ENCODE measurements at places on chromosomes 6 and 20.

GRCh38 chr6:38091613-38092012, 272.1 kb downstream of the ZFAND3 start:
- no peak for DNase-seq

DNA sequence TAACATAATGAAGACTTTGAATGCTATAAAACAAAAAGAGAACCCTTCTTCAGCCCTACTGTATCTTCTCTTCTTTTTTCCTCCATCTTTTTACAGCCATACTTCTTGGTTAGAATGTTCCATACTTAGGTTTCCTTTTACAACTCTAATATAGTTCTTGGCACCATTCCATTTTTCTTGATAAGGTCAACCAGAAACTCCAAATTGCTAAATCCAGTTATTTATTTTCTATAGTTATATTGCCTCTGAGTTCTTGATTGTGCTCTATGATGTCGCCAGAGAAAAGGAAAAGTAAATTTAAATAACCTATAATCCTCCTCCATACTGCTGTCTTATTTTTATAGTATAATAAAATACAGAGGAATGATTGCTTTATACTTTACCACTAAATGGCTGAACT, 26.7 kb upstream of the COL10A1 start:
- DNase-seq = no peak

DNA sequence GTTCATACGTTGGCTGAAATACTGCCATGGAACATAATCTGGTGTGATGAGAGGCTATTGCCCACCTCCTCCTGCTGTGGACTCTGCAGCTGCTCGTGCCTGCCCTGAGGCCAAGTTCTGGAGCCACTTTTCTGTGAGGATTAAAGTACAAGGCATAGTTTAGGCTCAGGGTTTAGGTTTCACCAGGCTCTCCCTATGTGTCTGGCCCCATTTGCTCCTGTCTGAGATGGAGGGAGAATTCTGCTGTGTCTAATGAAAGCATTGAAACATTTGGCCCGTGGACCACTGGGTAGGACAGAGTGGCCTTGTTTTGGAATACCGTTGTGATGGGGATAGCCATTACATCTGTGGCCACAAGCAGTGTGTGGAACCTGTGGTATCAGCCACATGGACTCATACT, 5.9 kb downstream of the WRNIP1 start:
- DNase-seq = no peak

- no peak for DNase-seq
These were observed 13.5 kb upstream of the DAAM2 start for GRCh38 chr6:39778581-39779255.

DNA sequence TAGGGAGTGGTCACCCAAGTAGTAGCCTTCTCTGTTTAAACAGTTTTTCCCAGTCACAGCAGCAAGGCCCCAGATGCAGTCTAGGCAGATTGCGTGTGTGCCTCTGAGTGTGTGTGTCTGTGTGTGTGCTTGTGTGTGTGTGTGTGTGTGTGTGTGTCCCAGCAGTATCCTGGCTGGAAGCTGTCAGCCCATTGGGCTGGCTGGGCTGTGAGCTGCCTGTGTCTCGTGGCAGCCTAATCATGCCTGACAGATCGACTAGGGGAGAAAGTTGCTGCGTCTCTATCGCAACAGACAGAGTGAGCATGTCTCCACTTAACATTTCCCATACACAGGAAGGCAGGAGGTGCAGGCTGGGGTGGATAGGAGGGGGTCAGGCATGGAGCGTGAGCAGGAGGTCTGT, 42.9 kb upstream of the LRFN2 start:
- DNase-seq = no peak

DNA sequence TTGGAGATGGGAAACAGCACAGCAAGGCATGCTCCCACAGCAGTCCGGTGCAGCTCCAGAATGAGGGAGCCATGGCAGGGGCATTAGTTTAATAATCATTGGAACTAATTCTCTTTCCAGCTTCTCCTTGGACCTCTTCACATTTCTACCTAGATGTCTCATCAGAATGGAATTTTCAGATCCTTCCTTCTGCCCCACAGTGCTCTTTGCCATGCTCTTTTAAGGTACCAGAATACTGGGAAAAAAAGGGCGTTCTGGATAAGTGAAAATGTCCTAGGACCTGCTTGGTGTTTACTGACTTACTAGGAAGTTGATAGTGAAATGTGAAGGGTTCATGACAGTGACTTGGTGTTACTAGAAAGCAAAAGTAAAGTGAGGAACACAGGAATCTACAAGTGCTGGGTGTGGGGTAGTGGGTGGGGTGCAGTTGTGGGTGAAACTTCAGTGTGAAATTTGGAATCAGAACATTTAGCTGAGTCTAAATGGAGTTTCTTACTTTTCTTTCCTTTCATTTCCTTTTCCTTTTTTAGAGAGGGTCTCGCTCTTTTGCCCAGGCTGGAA, 207.1 kb downstream of the ARID1B start:
- DNase-seq = no peak

DNA sequence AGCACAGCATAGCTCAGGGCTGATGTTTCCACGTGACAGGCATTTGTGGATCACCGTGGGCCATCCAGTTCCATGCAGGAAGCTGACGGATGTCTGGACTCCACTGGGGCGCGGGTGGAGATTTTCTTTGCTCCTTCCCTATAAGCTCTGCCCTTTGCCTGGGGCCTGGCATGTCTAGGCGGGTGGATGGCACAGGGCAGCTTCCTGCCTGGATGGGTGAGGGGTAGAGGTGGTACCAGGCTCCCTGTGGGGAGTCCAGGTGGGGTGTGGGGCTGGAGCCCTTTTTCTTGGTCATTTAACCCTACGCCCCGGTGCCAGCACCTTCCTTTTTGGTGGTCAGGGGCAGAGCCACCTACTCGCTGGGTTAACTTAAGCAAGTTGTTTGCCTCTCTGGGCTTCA, 10.4 kb downstream of the FAM110A start:
- no peak for DNase-seq

GRCh38 chr6:151675746-151676459, 131.6 kb upstream of the ESR1 start:
- no peak for DNase-seq

DNA sequence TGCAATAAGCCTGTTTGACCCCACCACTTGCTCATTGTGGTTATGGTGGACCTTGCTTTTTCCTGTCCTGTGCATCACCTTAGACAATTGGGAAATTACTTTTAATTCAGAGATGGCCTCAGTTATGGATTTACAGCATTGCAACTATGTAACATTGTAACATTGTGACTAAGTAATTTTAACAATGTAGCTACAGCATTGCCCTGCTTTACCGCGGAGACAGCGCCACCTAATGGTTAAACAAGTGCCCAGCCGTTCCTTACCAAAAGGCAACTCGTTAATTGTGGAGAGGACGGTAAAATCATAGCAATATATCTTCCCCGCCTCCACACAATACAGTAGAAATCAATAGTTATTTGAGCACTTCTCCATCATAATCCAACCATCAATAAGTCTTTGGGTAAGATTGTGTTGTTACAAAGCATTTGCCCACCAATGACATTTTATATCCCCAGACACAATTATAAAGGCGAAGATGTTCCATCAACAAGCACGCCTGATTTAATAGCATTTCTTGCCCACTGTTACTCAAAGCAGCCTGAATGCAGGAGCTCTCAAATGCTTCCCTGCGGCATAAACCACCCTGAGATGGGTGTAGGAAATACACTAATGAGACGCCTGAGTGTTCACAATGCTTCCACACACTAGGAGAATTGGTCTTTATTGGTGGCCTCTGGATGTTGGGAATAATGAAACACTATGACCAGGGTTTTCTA, 93.7 kb downstream of the PROKR2 start:
- no peak for DNase-seq

DNA sequence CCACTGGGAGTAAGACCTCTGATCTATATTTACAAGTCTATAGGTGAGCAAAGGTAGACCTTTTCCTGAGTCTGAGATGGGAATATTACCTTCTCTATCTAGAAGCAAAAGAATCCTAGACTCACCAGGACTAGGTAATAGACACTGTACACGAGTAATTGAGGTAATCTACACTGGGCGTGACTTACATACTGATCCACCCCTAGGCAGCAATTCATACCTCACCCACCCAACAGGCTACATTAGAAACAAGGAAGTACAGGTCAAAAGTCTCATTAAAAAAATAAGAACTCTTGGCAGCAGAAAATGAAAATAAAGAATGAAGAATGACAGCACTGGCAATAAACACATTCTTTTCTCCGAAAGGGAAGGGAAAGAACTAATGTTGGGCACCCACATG, 7.6 kb downstream of the CSNK2A1 start:
- no peak for DNase-seq

DNA sequence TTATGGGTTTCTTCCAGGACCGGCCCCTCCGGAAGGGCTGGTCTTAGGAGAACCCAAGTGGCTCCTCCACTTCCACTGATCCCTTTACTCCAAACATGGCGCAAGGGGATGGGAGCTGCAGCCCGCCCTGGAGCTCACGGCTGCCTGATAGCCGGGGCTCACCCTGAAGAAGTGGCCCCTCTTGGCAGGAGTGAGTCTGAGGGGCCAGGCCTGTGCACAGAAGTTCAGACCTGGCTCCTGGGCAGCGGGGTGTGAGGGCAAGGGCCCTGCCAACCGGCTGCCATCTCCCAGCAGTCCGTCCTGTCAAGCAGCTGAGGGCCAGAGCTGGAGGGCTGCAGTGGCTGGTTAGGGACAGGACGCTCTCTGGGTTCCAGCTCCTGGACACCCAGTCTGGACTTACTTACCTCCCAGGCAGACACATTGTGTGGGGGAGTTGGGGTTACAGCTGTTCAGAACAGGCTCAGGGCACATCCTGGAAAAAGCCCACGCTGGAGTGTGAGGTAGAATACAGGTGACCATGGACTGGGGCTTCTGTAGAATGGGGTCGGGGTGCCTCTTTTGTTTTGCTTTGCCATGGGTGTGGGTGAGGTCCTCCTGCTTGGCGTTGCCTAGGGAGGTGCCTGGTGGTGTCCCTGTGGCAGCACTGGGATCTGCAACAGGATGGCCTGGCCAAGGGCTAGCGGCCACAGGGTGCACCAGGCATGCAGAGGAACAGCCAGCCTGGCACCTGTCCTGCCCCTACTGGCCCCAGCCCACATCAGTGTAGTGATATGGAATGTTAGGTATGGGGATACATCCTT, 88.4 kb downstream of the ASXL1 start:
- DNase-seq = no peak

DNA sequence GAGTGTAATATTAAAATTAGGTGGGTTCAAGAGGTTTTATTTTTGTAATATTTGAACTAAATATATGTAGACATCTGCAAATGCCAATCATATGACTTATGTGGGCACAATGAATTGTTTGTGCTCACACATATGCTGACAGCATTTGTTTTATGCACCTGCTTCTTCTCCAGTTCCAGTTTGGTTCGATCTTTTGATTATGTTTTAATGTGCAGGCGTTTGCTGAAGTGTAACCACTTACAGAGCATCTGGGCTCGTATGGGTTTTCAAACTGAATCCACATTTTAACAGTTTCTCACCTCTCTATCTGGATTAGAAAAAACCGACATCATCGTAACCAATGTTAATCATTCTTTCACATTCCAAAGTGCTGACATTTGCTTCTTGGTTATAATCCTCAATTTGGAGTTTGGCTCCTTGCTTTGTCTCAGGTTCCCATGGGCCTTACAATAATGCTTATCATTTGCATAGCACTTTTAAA, 129.1 kb upstream of the SPACA1 start:
- DNase-seq = no peak

GRCh38 chr20:34249291-34249690, 8.1 kb downstream of the ASIP start:
- DNase-seq = no peak

- DNase-seq = no peak
These were observed 332.9 kb downstream of the COL12A1 start for GRCh38 chr6:74872754-74873476.

DNA sequence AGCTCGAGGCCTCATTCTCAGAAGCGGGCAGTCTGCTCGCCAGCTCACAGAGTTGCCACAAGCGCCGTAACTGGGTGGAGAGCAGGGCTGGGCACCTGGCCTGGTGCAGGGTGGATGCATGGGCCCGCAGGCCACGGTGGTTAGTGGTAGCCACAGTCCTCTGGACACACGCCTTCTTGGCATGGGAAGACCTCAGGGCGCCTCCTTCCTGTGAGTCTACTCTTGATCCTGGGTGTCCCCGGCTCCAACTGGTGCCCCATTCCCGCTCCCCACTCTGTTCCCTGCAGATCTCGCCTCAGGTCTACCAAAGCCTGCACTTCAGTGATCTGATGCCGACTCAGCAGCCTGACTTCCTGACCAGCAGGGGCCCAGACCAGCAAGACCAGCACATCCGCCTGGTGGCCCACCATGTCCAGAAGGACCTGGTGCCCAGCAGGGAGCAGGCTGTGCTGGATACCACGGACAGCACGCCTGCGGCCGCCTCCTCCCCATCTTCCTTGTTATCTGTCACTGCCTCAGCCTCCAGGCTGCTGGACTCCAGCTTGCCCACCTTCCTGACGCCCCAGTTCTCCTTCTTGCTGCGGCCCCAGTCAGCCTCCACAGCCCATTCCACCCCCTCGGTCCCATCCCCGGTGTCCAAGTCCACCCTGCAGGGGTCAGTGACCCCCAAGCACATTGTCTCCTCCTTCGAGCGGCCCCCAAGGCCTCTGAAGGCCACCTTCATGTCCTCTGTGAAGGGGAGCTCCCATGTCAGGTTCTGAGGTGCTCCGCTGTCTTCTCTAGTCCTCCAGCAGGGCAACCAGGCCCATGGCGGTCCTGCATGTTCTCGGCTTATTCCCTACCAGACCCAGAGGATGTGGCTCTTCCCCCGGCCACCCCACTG, 43.1 kb downstream of the SUN5 start:
- no peak for DNase-seq

- no peak for DNase-seq
These were observed 52.4 kb downstream of the FNDC1 start for GRCh38 chr6:159221486-159222170.

- DNase-seq = no peak
These were observed 82.2 kb downstream of the GRM4 start for GRCh38 chr6:34063651-34064050.

DNA sequence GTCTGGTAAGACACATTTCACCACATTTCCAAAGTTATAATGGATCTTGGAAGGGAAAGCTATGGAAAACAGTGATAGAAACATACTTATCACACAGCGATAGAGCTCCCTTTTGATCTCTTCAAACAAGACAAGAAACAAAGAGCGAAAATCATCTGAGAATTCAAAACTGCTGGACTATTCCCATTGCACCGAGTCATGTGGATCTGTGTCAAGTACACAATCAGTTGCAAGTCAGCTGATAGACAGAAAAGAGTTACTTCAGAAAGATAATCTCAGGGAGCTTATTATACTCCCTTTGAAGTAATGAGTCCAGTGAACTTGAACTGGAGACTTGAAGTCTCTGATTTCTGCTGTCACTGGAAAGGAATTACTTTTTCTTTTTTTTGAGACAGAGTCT, 89.7 kb upstream of the GCM1 start:
- DNase-seq = no peak

All from nucleus accumbens (tissue), 56 donors.